ENCODE measurements at places on chromosomes 3 and 15. TPM values are rescaled to one million over a fixed set of nuclear protein-coding genes. Genes with fewer than 3 reads are reported as not detected.

- no peak for DNase-seq
Observed at GRCh38 chr3:45730409-45731154, 41.4 kb downstream of the SACM1L start.

GRCh38 chr3:125513490-125514115 lies 6.4 kb downstream of the SNX4 start:
- no peak for DNase-seq

DNA sequence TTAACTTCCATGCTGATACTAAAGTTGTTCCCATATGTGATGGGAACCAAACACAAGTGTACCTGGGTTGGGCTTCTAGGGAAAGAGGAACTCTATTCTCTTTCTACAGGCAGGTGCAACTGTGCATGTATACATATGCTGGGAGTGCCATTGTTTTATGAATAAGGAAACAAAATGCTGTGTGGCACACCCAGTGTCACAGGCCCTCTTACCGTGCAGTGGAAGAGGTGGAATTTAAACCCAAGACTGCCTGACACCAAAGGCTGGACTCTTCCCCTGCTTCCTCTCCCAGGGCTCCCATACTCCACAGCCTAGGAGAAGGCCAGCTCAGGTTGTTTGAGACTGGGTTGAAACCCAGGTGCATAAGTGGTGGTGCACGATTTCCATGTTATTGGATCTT lies 1.9 kb upstream of the FETUB start:
- no peak for DNase-seq

Gene ATP6V1A
- 17.9 TPM for total RNA-seq

Gene KCNMB3
- 0.89 TPM for total RNA-seq
